ENCODE measurements at places on chromosomes 11 and 22.

- no peak for DNase-seq
These were observed 7.0 kb downstream of the ASRGL1 start for GRCh38 chr11:62344210-62344609.

GRCh38 chr22:17569971-17570511 is 6.7 kb downstream of the SLC25A18 start:
- DNase-seq: no peak

DNA sequence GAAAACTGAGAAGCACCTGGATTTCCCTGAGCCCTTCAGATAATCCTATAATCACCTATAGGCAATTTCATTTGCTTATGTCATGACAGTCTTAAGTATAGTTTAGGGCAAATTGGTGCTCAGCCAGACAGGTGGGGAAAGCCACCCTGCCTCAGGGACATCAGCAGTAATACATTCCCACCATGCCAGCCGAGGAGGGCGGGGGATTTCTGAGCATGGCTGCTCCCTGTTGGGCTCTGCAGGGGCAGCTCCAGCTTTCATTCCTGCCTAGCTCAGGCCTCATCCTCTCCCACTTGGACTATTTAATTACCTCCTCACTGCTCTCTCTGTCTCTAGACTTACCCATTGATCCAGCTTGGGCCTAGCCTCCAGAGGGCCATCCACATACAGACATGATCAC is 9.0 kb upstream of the DRD2 start:
- no peak for DNase-seq

DNA sequence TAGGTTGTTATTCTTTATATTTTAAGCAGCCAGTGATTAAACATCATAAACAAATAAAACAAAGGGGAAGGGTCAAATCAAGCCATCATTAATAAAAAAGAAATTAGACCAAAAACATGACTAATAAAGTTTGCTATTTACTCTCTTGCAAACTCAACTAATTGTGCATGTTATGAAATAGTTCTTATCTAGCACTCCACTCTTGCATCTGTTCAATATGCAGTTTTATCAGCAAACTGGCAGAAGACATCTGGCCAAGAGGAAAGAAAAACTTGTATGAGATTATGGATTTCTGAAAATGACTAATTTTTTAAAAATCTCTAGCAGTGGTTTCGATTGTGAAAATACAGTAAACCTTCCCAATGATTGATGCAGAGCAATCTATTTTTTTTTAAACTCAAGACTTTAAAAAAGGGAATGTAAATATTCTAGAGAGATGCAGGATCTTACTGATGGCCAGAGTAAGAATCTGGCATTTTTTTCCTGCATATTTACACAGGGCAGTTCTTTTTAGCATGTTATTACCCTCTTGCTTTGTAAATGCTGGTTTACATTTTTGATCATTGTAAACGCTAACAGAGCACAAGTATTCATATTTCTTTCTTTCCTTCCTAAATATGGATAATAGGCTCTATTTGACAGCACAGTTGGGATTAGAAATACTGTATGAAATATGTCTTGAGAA is 83.3 kb downstream of the GRIA4 start:
- no peak for DNase-seq
